Central memory CD4-positive, alpha-beta T cell (primary cell): ENCODE measurements at places on chromosomes 12 and 14.

DNA sequence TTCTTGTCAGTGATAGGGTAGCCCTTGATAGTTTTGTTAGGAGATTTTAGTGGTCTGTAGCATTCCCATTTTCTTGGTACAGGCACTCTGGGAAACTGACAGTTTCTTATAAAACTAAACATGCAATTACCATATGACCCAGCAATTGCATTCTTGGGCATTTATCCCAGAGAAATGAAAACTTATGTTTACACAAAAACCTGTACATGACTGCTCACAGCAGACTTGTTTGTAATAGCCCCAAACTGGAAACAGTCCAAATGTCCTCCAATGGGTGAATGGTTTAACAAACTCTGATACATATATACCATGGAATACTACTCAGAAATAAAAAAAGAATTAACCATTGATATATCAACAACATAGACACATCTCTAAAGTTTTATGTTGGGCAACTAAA is 75.5 kb downstream of the BORCS5 start:
- no peak for DNase-seq

DNA sequence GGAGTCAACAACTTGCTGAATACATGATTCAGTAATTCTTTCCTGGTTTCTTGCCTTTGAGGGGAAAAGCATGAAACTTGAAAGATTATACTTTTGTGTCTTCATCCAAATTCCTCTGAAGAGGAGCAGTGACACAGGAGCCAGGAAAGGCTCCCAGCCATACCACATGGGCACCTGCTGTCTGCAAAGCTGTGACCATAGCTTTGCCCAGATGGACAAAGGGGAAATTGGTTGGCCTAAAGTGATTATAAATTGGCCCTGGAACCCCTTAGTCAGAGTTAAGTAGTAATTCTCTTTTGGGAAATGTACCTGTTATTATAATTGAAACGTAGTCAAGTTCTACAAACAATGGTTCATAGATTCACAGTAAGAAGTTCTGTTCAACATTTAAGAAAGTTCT is 44.3 kb upstream of the DCN start:
- DNase-seq, result no peak

DNA sequence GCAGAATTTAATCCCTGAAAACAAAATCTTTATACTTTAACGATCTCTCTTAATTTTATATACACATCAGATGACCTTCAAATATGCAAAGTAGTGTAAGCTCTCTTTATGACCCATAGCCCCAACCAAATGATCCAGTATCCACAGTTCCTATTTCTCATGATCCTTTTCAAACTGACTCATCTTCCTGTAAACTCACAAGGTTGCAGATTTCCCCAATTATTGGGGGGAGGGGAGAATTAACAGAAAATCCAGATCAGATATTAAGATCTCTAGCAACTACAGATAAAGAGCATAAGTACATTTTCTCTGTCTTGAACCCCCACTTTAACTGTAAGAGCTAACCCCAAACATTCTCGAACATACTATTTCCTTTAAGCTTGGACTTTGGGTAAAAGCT is 12.5 kb downstream of the GNS start:
- DNase-seq, result no peak

DNA sequence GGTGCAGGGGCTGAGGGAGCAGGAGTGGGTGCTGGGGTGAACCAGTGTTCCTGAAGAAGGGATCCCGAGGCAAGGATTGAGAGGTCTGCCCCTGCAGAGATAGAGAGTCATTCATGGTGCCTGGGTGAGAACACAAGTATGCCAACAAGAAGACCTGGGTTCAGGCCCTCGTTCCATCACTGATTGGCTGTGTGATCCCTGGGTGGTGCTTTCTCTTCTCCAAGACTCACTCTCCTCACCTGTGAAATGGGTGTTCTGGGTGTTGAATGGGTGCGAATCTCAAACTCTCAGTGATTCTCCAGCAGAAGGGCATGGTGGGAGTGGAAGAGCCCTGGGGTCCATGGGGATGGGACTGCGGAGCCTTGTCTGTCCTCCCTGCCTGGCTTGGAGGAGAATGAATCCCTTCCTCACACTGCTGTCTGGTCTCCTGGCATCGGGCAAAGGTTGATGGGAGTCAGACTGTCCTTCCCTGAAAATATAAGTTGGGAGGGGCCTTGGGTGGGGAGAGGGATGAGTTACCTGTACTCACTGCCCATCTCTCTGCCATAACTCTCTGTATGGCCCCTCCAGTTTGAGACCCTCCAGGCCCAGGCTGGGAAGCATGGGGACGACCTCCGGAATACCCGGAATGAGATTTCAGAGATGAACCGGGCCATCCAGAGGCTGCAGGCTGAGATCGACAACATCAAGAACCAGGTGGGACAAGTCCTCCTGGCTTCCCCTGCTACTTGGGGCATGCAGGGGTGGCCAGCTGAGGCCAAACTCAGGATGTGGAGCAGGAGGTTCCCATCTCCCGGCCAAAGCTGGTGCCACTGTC is 9.6 kb downstream of the KRT7 start:
- no peak for DNase-seq

DNA sequence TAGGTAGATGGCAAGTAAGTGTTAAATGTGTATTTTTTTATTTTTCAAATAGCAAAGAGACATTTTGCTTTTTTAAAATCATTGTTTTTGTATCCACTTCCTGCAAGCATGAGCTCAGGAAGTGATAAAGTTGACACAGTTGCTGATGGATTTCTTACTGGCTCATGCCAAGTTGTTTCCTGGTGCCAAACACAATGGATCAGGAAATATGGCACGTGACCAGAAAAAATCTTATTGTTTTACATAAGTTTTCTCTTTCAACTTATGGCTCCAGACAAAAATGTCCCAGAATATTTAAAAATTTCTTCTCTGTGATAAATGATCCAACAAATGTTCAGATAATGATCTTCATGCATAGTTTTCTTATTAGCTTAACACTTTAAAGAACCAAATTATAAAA is 1279.1 kb upstream of the FLRT2 start:
- no peak for DNase-seq

DNA sequence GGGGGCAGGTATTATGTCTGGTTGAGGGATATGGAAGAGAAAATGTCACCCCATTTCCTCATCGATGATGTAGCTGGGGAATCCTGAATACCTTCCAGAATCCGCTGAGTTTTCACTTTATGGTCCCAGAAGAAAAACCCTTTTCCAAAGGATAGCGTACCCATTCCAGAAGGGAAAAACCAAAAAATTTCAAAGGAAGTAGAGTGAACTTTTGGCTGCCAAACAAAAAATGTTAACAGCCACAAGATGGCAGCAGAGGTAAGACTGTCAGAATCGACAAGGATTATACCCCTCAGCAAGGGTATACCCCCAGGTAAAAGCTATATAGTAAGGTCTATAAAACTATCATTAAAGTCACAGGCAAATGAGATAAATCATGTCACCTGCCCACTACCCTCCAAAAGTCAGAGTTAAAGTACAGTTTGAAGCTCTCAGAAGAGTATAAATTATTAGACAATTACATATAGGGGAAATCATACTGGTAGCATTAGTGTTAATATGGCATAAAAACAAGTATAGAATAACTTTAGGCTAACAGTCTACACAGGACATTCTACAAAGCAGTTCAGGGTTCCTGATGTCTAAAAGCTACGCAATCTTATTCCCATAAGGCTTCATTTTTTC is 18.0 kb downstream of the ACIN1 start:
- peak; percentile 31 for DNase-seq

DNA sequence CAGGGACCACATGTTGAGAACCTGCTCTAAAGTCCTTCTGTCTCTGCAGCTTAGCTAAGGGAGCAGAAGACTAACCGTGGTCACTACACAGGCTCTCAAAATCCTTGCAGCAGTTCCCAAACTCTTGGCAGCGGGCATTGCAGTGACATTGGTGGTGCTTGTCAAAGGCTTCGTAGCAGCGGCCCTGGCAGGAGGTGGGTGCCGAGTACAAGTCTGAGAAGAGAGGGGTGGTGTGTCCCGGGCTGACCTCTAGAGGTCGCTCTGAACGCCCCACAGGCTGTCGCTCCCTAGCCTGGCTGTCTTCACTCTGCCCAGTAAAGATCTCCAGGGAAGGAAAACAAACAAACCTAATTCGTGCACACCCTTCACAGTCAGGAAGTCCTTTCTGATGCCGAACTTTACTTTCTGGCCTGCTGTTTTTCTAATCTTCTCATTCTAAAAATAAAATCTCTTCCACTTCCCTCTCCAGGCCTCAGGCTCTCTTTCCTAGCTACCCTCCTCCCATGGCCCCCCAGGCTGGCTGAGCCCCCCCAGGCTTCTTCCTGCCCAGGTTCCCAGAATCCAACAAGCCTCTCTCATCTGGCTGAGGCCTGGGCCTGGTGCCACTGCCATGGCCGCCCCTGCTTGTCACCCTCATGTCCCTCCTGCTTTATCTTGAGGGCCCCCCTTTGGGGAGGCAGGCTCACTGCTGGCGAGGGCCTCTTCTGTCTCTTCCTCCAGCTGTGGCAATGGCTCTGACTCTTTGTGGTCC is 7.7 kb downstream of the ENDOU start:
- DNase-seq, result peak; percentile 55

DNA sequence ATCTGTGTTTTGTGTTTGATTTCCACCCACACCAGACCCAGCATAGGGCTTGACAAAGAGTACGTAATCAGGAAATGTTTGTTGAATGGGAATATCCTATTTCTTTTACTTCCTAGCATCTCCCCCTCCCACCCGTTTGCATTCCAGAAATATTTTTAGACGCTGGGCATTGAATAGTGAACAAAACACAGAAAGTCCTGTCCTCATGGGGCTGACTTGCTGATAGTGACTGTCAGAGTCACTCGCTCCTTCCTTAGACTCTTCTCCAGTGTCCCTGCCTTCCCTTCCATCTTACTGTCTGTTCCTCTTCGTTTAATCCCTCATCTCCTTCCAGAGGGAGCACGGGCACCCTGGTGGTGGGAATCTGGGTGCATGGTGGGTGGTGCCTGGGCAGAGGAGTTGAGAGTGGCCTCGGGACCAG is 53.6 kb downstream of the SLC25A47 start:
- no peak for DNase-seq

DNA sequence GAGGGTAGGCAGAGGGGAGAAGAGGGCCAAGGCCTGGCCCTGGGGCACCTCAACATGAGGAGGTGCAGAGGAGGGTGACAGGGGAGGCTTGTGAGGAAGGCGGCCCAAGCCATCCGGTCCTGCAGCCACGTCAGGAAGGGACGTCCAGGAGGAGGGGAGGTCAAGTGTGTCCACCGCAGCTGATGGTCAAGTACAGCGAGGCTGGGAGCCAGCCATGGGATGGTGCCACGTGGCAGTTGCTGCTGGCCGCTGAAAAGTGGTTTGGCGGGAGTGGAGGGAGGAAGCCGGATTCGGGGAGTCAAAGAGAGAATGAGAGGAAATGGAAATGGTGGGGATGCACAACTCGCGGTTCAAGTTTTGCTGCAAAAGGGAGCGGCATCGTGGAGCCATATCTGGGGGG is 41.2 kb downstream of the PRIMA1 start:
- DNase-seq, result no peak

GRCh38 chr14:24880689-24881088 is 169.3 kb downstream of the STXBP6 start:
- DNase-seq, result no peak

DNA sequence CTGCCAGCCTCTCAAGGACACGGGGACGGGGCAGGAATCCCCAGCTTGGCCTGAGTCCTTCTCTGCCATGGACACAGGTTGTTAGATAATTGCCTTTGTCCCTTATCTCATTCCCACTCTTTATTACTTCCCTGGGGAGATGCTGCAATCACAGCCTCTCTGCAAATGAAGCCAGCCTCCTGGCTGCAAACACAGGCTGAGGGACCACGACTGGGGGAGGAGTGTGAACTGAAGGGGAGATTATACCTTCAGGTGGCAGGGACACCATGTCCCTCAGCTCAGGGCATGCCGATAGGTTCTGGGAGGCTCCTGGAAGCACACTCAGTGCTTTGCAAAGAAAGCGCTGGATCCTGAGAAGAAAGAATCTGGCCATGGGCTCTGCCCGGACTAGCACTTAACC is 16.1 kb upstream of the CHGA start:
- DNase-seq, result no peak

- DNase-seq, result no peak
These were observed 13.5 kb downstream of the NCOR2 start for GRCh38 chr12:124553862-124554428.

DNA sequence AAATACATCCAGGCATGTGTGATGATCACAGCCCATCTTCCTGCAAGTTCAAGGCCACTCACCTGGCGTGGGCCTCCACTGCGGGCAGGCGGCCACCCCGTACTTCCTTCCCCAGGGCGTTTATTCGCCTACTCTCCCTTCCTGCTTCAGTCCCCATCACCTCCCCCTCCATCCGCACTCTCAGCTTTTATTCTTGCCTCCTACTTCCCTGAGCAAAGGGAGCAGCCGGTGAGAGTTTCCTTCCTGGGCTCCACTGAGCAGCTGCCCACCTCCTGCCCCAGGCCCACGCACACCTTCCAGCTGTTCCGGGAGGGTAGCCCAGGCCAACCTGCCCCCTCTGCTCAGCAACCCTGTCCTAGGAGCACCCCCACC is 4.1 kb downstream of the CYP46A1 start:
- DNase-seq, result no peak
